ENCODE measurements at places on chromosomes 5 and 9.

- DNase-seq: no peak
These were observed 1098.8 kb downstream of the DTWD2 start for GRCh38 chr5:117889596-117889995.

DNA sequence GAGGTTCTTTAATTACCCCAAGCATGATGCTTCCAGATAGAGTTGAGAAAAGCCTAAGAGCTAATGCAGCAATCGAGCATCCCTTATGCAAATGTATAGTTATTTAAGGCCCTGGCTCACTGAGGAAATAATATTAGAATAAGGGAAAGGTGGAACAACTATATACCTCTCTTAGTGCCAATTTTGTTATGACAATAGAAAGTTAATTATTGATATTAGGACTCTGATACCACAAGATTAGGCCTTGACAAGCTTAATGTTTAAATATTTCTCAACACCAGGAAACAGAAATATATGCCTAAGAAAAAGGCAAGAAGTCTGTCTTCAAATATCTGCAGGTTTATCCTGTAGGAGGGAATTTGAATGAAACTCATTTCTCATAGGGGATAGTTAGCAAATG, 371.0 kb downstream of the PRELID2 start:
- DNase-seq: no peak

DNA sequence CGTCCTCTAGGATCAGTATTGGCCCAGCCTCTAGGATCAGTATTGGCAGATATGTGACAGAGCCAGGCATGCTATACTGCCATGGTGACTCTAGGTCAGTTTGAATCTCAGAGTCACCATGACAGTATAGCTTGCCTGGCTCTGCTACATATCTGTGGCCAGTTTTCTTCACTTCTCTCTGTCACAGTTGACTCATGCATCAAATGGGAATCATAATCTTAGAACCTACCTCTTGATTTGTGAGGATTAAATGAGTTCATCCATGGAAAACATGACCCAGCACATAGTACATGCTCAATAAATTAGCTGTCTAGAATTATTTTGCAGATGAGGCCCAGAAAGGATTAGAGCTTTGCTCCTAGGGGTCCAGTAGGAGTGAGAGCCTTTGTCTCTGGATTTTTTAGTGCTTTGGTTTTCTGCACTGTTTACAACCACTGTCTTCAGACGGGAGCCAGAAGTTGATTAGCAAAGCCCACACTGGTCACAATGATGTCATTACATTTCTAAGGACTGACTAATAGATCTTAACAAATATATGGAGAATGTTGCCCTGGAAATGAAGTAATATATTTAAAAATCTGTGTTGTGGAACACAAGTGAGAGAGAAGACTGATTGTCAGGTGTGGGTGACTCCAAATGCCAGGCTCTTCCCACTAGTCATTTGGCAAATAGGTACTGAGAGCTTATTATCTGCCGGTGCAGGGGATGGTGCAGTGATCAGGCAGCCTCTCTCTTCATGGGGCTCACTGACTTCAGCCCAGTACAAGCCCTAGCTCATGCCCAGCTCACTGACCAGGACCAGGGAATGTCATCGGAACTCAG, 76.0 kb downstream of the COL15A1 start:
- no peak for DNase-seq

- no peak for DNase-seq
These were observed 9.3 kb downstream of the PHF2 start for GRCh38 chr9:93585695-93586094.

GRCh38 chr9:18015116-18015515, 436.2 kb downstream of the SH3GL2 start:
- no peak for DNase-seq

GRCh38 chr9:112028242-112029221, 131.9 kb downstream of the UGCG start:
- peak; percentile 8 for DNase-seq

- DNase-seq: no peak
These were observed 147.6 kb upstream of the PITX1 start for GRCh38 chr5:135181653-135182052.

- DNase-seq: no peak
These were observed 176.1 kb downstream of the ISL1 start for GRCh38 chr5:51559339-51559738.

DNA sequence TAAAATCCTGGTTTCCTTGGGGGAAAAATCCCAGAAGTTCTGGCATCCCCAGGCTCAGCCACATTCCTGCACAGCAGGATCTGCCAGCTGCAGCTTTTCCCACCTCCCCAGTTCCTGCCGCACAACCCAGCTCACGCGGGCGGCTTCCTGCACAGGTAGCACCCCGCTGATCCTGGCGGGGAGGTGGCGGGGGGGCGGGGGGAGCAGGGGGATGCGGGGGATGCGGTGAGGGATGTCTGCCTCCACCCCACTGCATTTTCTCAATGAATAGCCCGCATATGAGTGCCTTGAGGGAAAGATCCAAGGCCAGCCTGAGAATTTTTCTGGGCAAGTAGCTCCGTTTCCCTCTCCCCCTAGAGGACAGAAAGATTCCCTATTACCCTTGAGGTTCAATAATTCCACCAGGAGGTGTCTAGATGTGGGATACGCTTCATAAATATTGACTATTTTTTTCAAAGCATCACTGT, 21.1 kb downstream of the GFPT2 start:
- DNase-seq: no peak

GRCh38 chr5:31364881-31365636, 166.8 kb downstream of the DROSHA start:
- no peak for DNase-seq

DNA sequence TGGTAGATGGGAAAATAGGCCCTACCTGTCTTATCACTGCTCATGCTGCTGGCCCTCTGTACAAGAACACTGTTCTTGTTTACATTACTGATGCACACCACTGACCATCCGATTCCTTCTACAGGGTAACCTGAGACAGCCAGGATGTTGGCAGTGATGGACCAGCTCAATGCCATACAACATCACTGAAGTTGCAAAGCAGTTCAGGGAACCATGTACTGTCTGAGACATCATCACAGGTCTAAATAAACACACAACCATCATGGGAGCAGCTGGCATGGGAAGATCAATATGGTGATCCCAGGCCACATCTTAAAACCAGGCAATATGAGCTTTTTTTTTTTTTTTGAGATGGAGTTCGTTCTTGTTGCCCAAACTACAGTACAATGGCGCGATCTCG, 59.0 kb downstream of the IARS1 start:
- DNase-seq: no peak

DNA sequence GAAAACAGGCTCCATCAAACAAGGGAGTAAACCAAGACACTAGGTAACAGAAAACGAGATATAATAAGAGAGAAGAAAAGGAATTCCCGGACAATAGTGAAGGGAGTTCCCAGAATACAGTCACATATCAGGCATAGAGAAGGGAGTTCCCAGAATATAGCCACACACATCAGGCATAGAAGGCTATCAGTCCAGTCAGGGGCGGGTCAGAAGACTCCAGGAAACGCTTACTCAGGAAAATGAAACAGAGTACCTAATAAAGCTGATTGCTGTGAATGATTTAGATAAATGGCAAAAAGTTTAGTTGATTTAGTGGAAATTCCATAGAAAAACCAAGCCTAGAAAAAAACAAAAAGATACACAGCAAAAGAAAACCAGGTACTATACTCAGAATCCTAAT, 4.9 kb downstream of the TOMM5 start:
- DNase-seq: no peak
